ENCODE measurements at places on chromosomes 3 and 15.

GRCh38 chr3:148975696-148976095 is 15.6 kb upstream of the GYG1 start:
- no peak for DNase-seq

- DNase-seq = no peak
These were observed 8.7 kb upstream of the CAMK1 start for GRCh38 chr3:9778143-9779074.

DNA sequence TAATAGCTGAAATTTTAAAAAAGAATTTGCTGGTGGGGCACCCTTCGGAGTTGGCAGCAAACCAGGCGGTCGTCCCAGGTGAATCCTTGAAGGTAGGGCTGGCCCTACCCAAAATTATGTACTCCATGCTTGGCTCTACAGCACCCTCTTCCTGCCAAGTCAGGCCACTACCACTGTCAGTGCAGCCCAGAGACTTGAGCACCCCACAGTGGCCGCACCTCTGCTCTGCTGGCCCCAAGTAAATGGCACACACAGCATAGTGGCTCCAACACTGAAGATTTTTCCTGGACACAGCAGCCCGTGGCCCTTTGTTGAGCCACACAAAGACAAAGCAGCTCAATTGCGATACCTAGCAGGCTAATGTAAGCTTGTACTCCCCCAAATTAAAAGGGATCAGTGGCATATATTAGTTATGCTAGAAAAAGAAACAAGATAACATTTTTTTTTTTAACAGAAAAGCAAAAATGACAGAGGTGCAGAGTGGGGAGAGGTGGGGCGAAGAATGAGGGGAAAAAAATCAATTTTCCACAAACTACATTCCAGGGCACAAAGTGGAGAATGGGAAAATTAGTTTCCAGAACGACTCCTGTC is 250.5 kb downstream of the UACA start:
- no peak for DNase-seq

- DNase-seq = no peak
These were observed 185.9 kb downstream of the SUCLG2 start for GRCh38 chr3:67468511-67468910.

DNA sequence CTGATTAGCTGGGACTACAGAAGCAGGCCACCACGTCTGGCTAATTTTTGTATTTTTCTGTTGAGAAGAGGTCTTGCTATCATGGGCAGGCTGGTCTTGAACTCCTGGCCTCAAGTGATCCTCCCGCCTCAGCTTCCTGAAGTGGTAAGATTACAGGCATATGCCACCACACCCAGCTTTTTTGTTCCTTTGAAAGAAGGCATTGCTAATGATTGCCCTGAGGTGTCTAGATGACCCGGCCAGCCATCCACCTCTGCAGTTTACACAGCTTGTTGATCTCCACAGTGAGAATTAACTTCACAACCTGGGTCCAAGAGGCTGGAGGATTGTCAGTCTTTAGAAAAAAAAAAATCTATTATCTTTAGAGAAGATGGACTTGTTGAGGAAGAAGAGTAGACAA is 58.7 kb downstream of the SMAD3 start:
- DNase-seq = no peak

DNA sequence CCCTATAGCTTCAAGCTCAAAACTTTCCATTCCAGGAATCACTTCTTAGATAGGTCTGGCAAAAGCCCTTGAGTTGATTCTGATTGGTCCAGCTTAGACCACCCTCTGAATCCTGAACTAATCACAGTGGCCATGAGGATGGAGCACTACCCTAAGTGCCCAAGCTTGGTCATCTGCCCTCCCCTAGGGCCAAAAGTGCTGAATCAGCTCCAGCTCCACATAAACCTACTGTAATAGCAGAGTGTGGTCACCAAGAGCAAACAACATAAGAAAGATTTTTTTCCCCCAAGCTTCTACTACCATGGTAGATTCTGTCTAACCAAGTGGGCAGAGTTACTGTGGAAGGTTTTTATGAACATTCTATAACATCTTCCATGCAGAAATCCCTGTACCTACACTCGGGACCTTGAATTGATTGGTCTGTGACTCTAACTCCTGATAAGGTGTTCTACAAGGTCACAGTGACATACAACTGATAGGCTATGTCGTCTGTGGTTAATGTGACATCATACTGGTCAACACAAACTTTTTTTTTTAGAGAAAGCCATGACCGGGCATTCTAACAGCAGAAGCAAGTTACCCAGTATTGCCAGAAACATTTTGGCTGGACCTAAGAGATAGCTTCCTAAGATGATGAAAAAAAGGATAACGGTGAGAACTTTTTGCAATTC is 320.9 kb downstream of the MAGI1 start:
- DNase-seq = no peak

GRCh38 chr3:154224366-154224765 is 99.9 kb downstream of the DHX36 start:
- DNase-seq = no peak

- DNase-seq = no peak
These were observed 188.5 kb upstream of the TLE3 start for GRCh38 chr15:70286113-70286806.

- no peak for DNase-seq
These were observed 30.0 kb downstream of the CORO2B start for GRCh38 chr15:68608844-68609232.

DNA sequence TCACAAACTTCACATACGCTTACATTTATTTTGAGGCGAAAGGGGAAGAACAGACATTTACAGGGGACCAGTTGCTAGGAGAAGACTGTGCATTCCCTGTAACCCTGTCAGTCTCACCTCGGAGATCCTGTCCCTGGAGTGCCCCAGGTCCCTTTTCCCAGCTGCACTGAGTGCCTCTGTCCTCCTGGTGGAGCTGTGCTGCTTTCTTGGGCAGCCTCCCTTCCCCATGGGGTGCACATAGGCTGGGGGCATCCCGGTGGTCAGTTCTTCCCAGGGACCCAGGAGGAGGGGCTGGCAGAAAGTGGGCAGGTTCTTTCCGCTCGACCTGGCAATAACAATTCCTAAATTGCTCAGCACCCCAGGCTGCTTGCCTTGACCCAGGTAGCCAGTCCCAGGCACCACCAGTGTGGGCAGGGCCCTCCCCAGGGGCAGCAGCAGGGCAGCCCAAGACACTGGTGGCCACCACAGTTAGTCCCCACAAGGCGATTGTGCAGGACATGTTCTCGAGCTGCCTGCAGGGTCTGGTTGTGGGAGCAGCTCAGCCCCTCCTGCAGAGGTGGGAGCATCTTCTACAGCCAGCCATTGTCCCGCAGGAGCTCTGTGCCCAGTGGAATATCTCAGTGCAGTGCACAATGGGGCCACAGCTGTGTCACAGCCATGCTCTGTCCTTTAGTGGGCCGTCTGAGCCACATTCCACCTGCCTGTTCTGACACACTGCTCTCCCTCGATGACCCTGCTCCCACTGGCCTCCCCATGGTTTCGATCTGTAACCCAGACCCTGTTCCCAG is 36.3 kb downstream of the APBA2 start:
- no peak for DNase-seq

GRCh38 chr3:80366808-80367548 is 599.2 kb upstream of the ROBO1 start:
- no peak for DNase-seq

- no peak for DNase-seq
These were observed 11.9 kb downstream of the TLNRD1 start for GRCh38 chr15:81012588-81012987.

DNA sequence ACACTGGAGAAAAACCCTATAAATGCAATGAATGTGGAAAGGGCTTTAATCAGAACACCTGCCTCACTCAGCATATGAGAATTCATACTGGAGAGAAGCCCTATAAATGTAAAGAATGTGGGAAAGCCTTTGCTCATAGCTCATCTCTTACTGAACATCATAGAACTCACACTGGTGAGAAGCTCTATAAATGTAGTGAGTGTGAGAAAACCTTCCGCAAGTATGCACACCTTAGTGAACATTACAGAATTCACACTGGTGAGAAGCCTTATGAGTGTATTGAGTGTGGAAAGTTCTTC is 7.4 kb upstream of the ZNF501 start:
- DNase-seq = no peak

GRCh38 chr3:179848711-179849110 is 188.0 kb downstream of the PEX5L start:
- DNase-seq = no peak

GRCh38 chr3:40186508-40186907 is 123.0 kb upstream of the EIF1B start:
- no peak for DNase-seq

- DNase-seq = no peak
These were observed 7.5 kb downstream of the CDC25A start for GRCh38 chr3:48180531-48181253.

DNA sequence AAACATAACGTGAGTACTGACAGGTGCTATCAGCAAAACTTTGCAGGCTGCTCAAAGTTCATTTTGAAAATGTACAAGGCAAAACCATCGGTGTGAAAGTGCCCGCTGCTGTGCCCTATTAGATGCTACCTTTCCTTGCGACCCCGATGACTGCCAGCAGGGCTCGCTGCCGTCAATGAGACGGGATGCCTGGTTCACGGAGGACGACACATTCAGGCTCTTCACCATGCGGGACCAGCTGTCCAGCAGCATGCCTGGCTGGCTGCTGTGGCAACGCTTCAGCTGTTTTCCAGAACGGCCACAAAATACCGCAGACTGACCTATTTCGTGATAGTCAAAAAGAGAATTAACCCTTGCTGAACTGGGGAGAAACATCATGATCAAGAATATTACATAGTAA is 92.7 kb upstream of the OCA2 start:
- no peak for DNase-seq

GRCh38 chr3:197874653-197875052 is 75.3 kb upstream of the RPL35A start:
- no peak for DNase-seq

DNA sequence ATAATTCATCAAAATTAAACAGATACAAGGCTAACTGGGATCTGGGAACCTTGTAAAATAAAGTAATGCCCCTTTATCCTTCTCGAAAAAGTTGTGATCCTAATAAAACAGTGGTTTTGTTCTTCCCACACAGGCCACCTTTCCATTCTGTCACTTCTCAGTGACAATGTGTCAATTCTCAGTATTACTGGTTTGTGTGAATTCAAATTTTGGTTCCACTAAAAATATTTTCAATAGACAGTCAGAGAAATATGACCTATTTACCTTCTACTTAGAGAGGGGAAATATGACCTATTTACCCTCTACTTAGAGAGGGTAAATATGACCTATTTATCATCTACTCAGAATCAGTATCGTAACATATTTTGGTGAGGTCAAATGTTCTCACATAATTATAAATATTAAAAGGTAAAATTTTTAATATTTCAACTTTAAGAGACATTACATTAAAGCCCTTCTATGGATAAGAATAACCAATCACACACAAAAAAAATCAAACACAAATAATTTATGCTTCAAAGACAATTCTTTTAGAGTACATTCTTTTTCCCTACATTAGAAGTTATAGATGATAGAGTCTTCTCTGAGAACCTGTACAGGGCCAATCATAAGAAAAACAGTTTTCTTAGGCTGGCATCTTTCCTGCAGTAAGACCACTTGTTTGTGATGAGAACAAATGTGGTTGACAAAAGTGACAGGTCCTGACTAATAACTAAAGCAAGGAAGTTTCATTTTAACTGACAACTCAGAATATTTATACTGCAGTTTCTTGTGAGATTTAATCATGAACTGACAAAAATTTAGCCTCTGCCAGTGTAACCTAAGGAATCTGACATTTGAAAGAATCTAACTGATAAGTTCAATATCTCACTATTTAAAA is 323.3 kb downstream of the DIPK2A start:
- no peak for DNase-seq

GRCh38 chr3:14336749-14337598 is 65.4 kb upstream of the SLC6A6 start:
- DNase-seq = no peak

DNA sequence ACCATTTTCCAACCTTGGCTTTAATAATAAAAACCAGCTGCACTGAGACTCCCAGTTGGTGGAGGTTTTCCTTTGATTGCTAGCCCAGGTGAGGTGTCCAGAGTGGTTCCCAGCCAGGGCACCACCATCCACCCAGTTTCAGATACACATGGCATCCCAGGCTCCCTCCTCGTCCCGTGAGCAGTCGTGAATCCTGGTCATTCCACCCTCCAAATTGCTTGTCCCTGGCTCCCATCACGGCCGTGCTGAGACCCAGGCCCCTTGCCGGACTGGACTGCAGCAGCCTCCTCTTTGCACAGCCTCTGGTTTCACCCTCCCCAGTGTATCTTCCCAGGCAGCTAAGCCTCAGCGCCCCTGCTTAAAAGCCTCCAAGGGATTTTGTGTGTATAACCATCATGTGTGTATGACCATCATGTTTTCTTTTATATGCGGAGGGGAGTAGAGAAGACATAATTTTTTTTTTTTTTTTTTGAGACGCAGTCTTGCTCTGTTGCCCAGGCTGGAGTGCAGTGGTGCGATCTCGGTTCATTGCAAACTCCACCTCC is 106.3 kb downstream of the ETFA start:
- DNase-seq = no peak

- peak; percentile 78 for DNase-seq
These were observed 48.5 kb upstream of the CHST2 start for GRCh38 chr3:143070977-143071551.

DNA sequence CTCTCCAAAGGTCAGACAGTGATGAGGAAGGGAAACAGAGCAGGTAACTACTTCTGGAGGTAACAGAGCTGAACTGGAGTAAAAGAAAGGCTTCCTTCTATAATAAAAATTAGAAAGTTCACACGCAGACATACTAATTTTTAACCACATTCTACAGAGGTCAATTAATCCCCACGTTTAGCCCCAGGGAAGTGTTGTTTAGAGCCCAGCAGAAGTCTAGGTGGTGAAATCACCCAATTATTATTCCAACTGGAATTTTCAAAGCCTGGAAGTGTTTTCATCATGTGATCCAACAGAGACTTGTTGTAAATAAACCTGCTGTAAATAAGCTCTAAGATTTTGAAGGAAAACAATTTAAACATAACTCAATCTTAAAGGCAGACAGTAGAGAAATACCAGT is 6.8 kb downstream of the ALDH1A2 start:
- DNase-seq = no peak

GRCh38 chr3:125141596-125142419 is 70.7 kb downstream of the SLC12A8 start:
- no peak for DNase-seq

DNA sequence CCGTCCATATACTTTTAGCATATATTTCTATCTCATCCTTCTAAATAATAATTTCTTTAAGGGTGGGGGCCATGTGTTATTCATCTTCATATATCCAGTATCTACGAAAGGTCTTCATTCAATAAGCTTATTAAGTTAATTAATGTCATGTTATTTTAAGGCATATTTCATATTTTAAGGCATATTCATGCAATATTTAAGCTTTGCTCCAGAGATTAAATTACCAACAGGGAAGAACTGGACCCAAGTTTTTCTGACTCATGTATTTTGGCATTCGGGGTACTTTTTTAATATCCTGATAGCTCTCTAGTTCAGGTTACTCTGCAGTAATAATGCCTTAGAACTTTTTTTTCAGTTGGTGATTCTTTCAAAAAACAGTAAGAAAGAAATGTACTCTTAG is 27.4 kb downstream of the PHC3 start:
- DNase-seq = no peak

- peak; percentile 89 for DNase-seq
These were observed 215.6 kb upstream of the RBMS3 start for GRCh38 chr3:29065211-29065785.

GRCh38 chr15:72199721-72200212 is 2.2 kb upstream of the GRAMD2A start:
- peak; percentile 40 for DNase-seq
